ENCODE measurements at places on chromosomes 3 and 15.
A peak's percentile ranks its signal among the peaks of the same experiment; 100 is the strongest.

DNA sequence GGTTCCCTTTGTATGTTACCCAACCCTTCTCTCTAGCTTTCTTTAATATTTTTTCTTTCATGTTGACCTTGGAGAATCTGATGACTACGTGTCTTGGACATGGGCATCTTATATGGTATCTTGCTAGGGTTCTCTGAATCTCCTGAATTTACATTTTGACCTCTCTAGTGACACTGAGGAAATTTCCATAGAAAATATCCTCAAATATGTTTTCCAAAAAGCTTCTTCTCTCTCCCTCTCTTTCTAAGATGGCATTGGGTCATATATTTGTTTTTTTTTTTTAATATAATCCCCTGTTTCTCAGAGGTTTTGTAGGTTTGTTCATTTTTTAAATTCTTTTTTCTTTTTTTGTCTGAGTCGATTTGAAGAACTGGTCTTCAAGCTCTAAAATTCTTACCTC is 184.0 kb upstream of the TMC3 start:
- DNase-seq: no peak

- DNase-seq: no peak
These were observed 96.2 kb downstream of the UBE3A start for GRCh38 chr15:25342629-25343028.

DNA sequence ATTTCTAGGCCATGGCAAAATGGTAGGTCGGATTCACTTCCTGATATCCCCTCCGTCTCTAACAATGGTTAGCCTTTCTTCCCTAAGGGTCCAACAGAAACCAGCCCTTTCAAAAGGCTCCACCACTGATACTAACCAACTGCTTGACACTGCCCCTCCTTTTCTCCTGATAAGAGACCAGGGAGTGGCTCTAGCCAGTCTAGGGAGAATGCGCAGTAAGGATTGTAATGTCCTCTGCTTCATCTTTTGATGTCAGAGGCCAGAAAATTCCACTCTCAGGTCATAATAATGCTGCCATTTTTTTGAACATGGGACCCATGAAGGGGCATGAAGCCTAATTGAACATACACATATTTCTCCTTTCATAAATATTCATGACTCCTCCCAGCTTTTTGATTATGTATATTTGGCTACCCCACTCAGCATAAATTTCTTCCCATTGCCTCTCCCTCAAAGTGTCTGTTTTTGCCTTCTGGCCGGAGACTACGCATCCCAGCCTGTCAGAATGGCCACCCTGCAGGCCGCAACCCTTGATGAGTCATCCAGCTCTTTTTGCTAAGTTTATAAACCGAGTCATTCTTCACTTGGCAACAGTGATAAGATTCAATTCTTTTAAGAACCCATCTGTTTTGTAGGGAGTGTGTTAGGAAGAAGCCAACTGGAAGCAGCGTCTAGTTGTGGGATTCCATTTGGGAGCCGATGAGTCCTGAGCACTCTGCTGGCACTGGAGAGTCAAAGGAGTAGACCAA is 189.0 kb upstream of the MCTP2 start:
- DNase-seq: no peak

DNA sequence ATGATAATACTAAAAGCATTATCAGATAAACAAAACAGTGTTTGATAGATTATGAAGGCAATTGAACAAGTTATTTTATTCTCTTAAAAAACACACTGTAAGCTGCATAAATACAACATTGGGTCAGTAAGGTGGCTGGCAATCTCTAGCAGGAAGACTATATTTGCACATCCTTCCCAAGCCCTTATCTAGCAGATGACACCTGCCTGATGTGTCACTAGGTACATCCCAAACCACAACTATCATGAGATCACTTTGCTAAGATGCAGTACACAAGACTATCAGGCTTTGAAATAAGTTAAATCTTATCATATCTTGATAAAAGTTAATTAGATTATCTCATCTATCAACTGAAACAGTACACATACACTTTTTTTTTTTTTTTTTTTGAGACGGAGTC is 417.4 kb downstream of the MECOM start:
- no peak for DNase-seq

- DNase-seq: no peak
These were observed 1445.1 kb upstream of the CADM2 start for GRCh38 chr3:83513677-83514076.

- DNase-seq: no peak
These were observed 61.6 kb upstream of the CD200R1L start for GRCh38 chr3:112908252-112908651.

DNA sequence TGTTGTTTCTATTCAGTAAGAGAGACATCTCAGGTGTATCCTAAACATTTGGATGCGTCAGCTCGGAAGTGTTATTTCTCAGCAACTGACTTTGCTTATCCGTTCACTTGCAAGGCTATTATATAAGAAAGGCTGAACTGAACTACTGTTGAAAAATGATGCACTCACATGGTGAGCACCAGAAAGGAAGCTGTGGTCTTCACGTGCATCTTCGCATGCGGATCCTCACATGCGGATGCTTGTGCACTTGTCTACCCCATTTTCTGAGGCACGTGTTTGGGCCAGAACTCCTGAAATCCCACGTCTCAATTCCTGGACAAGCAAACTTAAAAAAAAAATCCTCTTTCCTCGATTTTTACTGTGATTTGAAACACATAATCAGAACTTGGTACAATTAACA is 63.2 kb downstream of the PDZRN3 start:
- DNase-seq: no peak

- no peak for DNase-seq
These were observed 110.3 kb upstream of the TMC3 start for GRCh38 chr15:81484086-81484955.

- peak; percentile 83 for DNase-seq
These were observed 140.7 kb upstream of the MEF2A start for GRCh38 chr15:99424978-99425656.

- no peak for DNase-seq
These were observed 10.5 kb downstream of the ABCF3 start for GRCh38 chr3:184196536-184196935.

GRCh38 chr3:161649900-161650484 is 153.4 kb downstream of the OTOL1 start:
- DNase-seq: no peak

GRCh38 chr15:85785887-85786780 is 8.6 kb downstream of the KLHL25 start:
- peak; percentile 41 for DNase-seq

GRCh38 chr3:182133752-182134151 is 422.0 kb downstream of the SOX2 start:
- no peak for DNase-seq

DNA sequence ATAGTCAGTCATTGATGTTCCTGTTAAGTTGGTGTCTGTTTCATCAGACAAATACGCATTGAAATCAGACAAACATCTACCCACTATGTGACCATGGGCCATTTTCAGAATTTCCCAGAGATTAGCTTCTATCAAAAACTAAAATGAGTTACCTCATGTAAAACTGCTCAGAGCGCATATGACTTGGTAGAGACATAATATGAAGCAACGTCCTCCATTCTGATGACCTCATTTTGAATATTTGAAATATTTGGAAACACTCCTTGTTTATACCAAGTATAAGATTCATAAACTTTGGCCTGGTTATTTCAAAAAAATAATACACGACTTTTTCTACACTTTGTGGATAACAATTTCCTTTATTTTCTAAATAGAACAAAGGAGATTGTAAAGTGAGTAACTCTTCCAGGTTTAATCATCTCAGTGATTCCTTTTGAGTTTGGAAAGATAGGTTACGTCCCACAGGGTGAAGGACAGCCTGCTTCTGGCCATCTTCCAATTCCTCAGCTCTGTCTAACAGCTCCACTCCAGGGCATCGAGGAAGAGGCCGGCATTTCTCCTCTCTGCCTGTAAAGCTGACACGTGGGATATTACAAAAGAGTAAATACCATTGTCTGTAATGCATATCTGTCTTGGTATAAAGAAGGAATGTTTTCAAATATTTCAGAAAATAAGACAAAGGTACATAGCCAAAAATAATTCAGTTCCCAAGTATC is 122.6 kb downstream of the CADM2 start:
- DNase-seq: no peak

- peak; percentile 21 for DNase-seq
These were observed at the start of gene WWTR1 for GRCh38 chr3:149657926-149658743. Gene WWTR1, minus strand, starts transcription at chr3:149658025. Its CDS starts 719 bp downstream, at chr3:149657306.

DNA sequence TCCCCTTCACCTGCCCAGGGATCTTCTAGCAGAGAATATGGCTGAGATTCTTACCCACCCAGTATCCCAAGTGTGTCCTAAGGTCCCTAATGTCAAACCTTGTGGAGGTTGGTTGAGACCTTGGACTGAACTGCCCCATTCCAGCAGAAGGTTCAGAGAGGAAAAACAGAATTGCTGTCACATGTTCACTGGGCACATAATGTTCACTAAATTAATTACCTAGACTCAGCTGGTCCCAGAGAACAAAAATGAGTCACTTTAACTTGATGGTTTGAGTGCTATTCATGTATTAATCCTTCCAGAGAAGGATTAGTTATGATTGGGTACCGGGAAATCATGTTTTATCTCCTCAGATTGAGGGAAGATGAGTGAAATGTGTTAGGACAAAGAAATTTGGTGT is 171.3 kb upstream of the GADL1 start:
- no peak for DNase-seq

DNA sequence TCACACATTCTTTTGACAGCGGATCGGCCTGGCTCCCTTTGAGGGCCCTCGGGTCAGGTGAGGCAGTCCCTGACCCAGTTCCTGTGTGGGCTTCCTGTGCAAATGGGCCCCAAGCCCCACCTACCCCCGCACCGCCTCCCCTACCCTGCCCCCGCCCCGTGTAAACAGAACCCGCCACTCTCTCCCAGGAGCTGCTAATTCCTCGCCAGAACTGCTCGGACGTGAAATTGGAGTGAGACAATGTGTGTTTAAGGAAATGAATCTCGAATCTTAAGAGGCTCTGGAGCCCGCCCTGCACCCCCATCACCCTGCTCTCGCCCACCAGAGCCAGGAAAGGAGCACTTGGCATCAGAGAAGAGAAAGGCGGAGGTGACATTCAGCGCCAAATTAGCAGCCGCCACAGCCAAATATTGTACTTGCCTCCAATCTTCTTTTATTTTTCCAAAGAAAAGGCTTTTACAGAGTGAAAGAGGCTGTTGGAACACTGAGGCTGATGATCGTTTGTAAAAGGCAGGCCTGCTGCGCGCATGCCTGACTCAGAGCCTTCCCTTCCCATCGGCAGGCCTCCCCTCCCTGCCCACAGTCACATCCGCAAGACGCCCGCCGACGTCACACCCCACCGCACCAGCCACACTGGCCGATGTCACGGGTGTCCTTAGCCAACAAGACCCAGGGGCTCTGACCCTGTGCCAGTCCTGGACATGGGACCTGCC is 53.1 kb downstream of the CACNA2D2 start:
- DNase-seq: peak; percentile 75

GRCh38 chr15:69600556-69601085 is 148.0 kb downstream of the RPLP1 start:
- no peak for DNase-seq
